CD4-positive, alpha-beta T cell treated with Interferon alpha-2 for 1 hour (primary cell): ENCODE measurements at places on chromosomes 11 and 22.

DNA sequence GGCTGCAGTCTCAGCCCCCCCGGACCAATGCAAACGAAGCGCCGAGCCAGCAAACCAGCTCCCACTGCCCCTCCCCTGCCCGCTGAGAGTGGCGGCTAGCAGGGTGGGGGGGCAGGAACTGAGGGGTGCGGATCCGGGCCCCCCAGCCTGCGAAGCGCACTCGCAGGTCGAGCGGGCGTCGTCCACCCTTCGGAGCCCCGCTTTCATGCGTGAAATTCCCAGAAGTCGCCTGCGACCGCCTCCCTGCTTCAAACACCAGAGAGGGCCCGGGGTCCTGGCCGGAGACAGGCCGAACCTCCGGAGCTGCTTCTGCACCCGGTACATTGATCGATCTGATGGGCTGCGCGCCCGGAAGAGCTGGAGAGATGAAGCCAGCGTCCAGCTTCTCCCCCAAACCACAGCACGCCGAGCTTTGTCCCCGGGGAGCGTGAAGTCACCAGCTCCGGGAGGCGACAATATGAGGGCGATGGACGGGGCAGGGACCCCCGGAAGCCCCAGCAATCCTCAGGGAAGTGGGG lies 646 bp upstream of the PATZ1 start:
- peak; percentile 58 for DNase-seq

- no peak for DNase-seq
Measured at GRCh38 chr11:1875093-1875850, 16.4 kb downstream of the PRR33 start.

GRCh38 chr11:71458146-71459070 lies 5.4 kb downstream of the NADSYN1 start:
- DNase-seq, result no peak

GRCh38 chr11:61023966-61024295 lies 52.5 kb downstream of the CD6 start:
- DNase-seq, result no peak

GRCh38 chr11:101466352-101466751 lies 117.5 kb downstream of the TRPC6 start:
- DNase-seq, result no peak

DNA sequence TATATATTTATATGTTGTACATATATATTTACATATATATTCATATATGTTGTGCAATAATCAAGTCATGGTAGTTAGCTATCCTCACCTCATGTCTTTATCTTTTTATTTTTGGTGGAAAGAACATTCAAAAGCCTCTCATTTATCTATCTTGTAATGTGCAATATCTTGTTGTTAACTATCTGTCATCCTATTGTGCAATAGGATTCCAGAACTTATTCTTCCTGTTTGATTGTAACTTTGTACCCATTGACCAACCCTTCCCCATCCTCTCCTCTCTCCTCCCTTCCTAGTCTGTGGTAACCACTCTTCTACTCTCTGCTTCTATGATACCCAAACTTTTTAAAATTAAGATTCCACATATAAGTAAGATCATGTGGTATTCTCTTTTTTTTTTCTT lies 115.6 kb upstream of the PDGFD start:
- DNase-seq, result no peak

DNA sequence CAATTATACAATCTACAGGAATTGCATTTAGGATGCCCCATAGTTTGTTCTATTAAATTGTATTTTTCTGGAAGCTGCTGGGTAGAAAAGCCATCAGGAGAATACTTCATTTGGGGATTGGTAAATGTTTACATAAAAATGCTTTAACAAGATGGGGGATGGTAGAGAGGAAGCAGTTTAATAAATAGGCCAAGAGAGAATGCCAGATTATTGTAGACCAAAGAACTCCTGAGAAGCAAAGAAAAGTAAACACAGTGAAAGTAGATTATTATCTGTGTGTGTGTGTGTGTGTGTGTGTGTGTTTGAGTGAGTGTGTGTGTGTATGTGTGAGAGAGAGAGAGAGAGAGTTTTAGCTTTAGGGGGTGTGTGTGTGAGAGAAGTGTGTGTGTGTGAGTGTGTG lies 820.4 kb upstream of the CCDC90B start:
- no peak for DNase-seq

DNA sequence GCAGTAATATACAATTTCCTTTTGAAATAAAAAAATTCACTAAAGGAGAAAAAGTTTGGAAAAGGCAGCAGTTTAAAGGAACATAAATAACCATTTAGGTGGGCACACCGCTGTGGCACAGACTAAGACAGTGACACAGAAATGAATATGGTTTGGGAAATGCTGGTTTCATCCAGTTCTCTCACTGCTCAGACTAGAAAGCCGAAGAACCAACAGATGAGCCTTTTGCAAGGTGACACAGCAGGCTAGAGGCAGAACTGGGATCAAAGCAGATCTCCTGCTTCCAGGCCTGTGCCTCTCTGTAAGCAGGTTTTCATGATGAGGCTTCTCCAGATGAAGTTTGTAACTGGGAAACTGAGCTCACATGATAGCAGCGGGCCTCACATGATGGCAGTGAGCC lies 380.0 kb upstream of the NARS2 start:
- DNase-seq, result no peak

DNA sequence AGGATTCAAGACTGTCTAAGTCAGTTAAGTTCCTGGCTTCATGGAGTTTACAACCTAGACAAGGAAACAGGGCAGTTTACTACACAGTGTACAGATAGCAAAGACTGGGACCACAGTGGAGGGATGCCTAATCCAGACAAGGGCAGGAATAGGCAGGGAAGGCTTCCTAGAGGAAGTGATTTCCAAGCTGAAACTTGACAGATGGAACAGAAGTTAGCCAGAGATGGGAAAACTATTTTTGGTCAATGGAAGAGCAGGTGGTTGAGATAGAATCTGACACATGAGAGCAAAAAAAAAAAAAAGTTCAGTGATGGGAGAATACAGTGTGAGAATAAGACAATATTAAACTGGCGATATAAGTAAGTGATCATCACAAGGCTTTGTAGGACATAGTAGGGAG lies 1.3 kb downstream of the COA4 start:
- no peak for DNase-seq
